ENCODE measurements at places on chromosomes 4 and X.
A peak's percentile ranks its signal among the peaks of the same experiment; 100 is the strongest.

DNA sequence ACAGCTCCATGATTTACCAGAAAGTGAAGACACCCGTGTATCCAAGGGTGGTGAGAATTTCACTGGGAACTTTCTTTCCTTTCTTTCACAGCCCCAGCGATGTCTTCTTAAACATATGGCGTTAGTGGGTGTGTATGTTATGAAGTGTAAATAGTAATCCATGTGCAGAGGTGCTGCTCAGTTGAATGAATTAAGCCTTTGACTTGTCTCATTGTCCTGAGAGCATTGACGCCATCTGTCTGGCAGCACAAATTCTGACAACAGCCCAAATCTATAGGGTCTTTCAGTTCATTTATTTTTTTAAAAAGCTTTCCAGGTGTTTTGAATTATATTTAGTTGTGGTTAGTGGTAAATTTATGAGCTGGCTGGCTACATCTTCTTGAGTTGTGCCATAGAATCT, 69.4 kb downstream of the CLCN5 start:
- DNase-seq = no peak

DNA sequence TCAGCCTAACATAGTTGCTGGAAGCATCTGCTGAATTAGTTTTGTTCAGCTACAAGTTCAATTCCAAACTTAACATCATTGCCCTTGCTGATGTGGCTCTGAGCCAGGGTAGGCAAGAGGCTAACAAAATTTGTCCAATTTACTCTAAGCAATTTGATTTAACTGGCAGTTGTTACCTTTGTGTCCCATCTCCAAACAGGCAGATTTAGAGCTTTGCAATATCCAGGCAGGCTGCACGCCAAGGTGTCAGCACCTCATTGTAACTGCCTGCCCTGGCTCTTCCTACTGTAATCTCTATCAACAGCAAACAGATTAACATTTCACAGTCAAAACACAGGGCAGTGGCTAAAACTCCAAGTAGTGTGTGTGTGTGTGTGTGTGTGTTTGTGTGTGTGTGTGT, 2070.6 kb downstream of the PCDH7 start:
- DNase-seq = no peak

- no peak for DNase-seq
Measured at GRCh38 chrX:68894513-68895340, 65.9 kb downstream of the EFNB1 start.

DNA sequence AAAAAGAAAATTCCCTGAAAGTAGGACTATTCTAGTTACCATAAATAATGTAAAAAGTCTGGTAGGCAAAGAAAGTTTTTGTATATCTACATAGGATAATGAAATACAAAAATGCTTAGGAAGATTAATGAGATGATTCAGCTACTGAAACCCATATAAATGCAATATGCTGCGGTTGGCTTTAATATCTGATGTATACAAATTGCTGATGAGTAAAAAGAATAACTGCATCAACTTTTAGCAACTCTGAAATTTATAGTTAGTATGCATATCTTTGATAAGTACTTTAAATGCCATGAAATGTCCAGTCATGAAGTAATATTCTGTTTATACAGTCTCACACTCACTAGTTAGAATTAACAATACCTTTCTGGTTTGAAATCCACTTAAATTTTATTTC, 404.8 kb downstream of the TLL1 start:
- DNase-seq = no peak

DNA sequence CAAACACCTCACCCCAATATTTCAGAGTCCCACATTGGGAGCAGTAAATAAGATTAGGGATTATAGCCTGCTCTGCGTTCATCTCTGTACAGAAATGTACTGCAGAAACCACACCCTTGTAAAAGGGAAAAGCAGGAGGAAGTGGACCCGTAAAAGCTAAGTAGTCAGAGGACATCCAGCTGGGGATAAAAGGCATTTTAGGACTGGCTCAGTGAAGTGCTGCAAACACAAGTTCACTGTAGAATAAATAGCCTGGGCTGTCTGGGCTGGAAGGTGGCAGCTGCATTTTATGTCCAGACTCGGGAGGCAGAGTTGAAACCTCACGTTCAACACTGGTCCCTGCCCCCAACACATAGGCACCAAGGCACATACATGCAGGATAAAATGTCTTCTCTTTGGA, 178.7 kb upstream of the FAT1 start:
- no peak for DNase-seq

DNA sequence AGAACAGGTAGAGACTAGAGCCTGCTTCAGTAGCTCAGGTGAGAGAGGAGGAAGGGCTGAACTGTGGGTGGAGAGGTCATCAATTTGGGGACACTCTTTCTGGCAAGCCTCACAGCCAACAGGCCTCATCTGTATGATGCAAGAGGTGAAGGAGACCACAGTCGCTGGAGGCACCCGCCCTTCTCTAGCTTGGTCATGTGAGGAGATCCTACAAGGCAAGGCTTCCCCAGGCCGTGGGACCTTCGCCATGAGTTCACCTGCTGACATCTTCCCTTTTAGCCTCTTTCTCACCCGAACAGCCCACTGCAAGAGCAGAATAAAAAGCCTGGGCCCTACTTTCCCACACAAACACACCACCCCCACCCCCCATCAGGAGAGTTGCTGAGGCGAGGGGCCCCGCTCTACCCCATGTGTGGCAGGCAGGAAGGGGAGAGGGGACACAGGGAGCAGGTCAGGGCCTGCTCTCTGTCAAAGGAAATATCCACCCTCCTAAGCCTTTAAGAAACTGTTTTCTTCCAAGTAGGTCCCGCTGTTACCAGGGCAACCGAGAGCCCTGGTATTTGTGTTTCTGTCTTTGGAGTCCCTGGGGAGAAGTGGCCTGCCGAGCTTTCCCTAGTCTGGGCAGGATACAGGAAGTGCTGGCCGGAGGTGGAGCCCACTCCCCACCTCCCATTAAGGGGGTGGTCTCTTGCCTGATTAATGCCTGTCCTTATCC, 8.1 kb downstream of the RTL5 start:
- no peak for DNase-seq

DNA sequence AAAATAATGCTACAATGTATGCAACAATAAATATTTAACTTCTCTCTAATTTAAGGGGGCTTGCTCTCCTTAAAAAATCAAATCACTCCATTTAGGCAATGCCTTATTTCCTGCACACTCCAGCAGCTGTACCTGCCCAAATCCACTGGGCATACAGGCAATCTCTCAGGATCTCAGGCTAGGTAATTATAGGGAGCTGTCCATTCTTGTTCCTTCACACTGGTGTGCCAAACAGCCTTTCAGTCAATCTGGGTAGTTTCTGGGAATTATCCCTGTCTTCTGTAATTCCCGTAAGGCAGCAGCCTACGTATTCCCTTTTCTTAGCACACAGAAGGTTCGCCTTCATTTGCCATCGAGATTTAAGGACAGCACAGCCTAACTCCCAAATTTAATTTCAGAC, 922.6 kb upstream of the SLIT2 start:
- no peak for DNase-seq

DNA sequence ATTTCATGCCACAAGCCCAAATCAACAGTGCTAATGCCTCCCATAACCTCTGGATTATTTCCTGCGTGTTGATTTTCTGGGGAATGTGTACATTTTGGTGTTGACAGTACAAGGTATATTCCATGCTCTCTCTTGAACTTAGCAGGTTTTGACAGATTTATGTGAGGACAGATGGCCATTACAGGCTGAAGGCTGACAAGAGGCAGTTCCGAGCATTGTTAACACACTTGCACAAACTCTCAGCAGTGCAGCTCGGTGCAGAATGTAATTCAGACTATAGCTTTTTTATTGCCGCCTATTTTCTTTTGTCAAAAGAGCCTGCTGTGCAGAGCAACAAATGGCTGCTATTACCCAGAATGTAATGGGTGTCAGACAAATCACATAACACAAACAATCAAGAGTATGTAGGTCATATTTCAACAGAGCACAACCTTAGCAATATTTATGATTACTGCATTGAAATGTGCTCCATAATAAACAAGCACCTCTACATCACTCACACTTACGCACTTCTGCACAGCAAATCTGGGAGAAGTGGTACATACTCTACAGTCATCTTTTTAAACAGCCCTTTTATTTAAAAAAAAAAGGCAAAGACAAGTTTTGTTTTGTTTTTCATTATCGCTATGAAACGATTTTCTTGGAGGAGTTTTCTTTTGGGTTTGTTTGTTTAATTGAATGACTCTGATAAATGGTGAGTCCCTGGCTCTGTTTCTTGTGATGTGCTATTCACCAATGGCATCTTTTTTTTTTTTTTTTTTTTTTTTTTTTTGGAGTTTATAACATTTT, 71.6 kb downstream of the PPARGC1A start:
- DNase-seq = no peak

DNA sequence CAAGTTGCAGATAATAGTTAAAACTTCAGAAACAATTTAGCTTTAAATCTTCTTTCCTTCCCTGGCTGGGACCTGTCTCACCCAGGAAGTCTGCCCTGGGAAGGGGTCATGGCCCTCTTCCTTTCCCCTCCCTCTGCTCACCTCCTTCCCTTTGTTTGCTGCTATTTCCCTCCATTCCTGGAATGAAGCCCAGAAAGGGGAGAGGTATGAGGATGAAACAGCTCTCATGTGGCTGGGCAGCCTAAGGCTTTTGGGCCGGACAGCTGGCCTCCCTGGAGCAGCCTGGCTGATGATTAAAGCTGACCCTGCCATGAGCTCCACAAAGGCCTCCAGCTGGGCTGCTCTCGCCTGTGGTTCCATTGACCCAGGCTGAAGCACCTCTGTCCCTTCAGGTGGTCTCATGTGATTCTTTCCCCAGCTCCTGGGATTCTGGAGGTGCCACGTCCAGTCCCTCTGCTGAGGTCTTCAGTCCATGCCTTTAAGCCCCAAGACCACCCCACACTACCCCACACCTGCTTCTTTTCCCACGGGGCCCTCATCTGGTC, 202.1 kb downstream of the PTTG2 start:
- no peak for DNase-seq

- no peak for DNase-seq
Measured at GRCh38 chr4:110609044-110609750, 13.7 kb downstream of the PITX2 start.

DNA sequence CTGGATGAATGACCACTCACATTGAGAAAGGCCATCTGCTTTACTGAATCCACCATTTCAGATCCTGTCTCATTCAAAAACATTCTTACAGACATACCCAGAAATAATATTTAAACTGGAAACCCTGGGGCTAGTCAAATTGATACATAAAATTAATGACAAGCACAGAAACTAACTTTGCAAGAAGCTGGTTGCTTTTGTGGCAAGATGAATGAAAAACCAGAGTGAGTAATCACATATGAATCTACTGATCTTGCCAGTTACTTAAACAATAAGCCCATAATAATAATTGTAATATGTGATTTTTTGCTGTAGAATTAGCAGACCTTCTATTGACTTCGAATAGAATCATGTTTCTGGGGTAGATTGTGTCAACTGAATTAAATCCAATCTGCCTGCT, 235.1 kb downstream of the PPARGC1A start:
- no peak for DNase-seq

DNA sequence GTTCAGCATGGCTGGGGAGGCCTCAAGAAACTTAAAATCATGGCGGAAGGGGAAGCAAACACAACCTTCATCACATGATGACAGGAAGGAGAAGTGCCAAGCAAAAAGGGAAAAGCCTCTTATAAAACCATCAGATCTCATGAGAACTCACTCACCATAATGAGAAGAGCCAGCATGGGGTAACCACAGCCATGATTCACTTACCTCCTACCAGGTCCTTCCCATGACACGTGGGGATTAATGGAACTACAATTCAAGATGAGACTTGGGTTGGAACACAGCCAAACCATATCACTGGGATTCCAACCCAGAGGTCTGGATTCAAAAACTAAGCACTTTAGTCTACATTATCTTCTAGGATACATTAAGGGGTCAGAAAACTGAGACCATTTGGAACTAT, 609.6 kb upstream of the SPANXN1 start:
- DNase-seq = no peak

GRCh38 chr4:21205821-21206531, 505.7 kb downstream of the PACRGL start:
- no peak for DNase-seq

GRCh38 chr4:107945809-107946208, 14.5 kb downstream of the CYP2U1 start:
- no peak for DNase-seq

DNA sequence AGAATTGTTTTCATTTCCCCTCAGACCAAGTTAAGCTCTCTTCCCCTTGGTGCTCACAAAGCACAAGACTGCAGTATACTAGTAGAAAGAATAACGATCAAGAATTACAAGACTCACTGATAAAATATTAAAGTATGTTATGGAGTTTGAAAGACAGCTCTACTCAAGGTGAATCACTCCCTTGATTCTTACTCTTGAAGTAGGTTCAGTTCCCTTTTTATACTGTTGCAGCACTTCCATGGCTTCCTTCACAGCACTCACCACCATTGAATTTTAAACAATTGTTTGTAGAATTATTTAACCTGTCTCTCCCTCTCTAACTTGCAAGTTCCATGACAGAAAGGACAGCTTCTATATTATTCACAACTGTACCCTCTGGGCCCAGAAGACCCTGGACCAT, 42.2 kb downstream of the CASK start:
- no peak for DNase-seq

DNA sequence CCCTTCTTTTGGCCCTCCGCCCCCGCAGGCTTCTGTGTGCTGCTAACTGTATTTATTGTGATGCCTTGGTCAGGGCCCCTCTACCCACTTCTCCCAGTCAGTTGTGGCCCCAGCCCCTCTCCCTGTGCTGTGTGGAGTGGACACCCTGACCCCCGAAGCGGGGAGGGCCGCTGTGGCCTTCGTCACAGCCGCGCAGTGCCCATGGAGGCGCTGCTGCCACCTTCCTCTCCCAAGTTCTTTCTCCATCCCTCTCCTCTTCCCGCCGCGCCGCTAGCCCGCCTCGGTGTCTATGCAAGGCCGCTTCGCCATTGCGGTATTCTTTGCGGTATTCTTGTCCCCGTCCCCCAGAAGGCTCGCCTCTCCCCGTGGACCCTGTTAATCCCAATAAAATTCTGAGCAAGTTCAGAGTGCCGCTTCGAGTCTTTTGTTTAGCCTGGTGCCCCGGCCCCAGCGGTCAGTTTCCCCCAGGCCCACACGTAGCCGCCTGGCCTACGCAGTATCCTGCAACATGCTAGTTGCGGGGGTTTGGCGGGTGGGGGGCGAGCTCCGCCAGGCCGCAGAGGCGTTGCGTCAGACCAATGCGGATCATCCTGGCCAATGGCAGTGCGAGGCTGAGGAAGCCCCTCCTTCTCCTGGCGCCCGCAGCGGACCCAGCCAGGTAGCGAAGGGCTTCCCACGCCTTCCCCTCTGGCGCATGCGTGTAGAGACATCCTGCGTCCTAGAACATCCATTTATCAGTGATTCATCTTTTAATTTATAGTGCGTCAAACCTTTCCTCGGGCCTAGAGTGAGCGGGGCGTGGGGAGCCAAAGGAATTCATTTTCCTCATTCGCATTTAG, 5.6 kb upstream of the KANTR start:
- peak; percentile 50 for DNase-seq

DNA sequence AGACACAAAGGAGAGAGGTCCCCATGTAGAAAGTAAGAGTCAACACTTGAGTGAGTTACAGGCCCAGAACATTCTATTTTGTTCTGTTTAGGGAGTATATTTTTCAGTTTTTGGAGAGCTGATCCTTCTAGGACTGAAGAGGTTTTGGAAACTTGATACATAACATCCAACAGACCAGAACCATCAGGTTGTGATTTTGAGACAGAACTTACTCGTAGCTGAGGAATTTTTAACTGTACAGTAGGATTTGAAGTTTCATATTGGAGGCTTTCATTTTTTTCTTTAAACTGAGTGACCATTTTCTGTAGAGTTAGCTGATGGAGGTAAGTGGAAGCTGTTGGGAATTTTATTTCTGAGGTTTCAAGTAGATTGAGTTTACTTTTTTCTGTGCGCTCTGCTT, 73.3 kb downstream of the NCAPG start:
- no peak for DNase-seq

All from stimulated activated CD4-positive, alpha-beta T cell treated with anti-CD3 and anti-CD28 coated beads, TNF-alpha, amount 100 ng/mL, for 1 hour (primary cell).